ENCODE measurements at places on chromosomes 7 and 10.

DNA sequence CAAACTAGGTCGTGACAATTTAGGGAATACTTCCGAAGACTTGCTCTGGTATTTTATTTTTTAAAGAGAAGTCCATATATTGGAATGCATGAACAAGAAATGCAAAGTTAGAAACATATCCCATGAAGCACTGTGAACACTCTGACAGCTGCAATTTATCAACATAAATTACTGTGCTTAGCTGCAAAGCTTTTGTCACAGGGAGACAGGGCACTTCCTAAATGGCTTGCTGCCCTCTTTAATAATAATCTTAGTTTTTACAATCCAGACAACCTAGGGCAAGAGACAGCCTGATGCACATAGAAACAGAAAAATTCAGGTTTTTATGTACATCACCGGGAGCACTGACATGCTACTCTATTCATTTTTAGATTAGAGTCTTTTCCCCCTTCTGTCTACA lies 78.3 kb upstream of the NOBOX start:
- no peak for DNase-seq

GRCh38 chr10:71349406-71349805 lies 30.3 kb downstream of the SLC29A3 start:
- no peak for DNase-seq

GRCh38 chr10:28280652-28281051 lies 22.2 kb downstream of the MPP7 start:
- DNase-seq = no peak

DNA sequence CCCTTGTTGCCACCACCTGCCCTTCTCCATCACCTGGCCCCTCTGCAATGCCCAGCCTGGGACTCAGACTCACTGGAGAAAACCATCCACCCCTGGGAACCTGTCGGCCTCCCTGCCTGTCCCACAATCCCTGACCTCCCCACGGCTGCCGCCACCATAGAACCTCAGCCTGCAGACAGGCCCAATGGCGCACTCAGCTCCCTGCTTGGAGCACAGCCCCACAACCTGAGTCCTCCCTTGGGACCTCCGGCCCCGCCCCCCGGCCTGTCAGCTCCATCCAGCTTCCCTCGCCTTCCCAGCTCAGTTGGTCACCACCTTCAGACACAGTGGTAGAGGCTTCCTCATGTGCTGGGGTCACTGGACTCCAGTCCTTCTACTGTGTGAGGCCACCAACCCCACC lies 41.1 kb downstream of the PARP12 start:
- no peak for DNase-seq

DNA sequence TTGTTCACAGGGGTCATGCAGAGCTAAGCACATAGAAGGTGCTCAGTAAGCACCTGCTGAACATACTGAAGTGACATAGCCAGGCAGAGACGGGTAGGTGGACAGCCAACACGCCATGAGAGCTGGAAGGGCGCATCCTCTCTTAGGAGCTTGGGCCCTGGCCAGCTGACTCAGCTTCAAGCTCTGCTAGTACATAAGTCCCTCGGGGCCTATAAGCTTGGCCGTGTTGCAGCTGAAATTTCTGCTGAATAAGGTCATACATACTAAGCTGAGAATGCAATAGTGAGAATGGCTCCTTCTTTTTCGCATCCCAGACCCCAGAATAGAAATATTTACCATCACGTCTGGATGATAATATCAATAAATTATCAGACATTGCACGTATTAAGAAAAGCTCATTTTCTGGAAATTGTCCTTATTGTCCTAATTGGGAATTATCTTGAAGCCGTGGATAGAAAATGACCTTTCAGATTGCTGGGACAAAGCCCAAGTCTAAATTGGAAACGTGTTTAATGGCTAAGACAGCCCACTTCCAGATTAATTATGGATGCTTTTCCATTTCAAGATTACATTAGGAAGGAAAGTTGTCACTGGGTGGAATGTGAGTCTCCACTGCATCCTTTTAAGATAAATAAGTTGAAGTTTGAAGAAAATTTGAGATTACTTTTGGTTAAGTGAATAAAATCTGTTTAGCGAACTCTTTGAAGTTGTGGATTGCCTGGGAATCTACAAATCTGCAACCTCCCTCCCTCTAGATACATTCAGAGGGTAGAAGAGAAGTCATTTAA lies 287.1 kb upstream of the C7orf33 start:
- DNase-seq = no peak

DNA sequence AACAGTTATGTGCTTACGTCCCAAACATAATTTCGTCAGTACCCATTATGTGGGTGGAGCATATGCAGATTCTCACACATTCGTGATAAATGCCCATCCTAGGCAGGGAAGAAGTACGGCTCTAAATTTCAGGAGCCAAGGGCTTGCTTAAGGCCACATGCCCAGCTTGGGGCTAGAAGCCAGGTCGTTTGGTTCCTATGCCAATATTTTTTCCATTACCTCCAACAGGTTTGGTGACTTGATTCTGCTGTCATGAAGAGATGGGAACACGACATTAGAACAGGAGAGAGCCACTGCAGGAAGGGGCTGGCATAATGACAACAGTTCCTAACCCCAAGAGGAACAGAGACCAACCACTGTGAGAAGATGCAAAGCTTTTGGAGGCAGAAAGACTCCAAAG lies 85.1 kb downstream of the HIPK2 start:
- DNase-seq = no peak

DNA sequence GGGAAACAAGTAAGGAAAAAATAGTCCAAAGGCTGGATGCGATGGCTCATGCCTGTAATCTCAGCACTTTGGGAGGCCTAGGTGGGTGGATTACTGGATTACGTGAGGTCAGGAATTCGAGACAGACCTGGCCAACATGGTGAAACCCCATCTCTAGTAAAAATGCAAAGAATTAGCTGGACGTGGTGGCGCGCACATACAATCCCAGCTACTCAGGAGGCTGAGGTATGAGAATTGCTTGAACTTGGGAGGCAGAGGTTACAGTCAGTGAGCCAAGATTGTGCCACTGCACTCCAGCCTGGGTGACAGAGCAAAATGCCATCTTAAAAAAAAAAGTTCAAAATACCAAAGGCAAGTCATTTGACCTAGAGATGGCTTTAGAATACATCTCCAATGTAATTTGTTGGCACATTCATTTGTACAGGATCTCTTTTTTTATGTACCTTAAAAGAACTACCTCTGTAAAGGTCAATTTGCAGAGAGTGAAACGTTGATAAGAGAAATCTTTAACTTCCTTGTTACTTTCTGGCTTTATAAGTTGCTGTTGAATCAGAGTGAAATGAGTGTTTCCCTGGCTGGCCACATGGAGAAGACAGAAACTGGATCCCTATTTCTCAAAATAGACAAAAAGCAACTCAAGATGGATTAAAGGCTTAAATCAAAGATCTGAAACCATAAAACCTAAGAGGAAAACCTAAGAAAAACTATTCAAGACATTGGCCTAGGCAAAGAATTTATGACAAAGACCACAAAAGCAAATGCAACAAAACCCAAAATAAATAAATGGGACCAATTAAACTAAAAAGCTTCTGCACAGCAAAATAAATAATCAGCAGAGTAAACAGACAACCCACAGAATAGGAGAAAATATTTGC lies 260.7 kb downstream of the KLF6 start:
- DNase-seq = no peak

- peak; percentile 37 for DNase-seq
These were observed 4.3 kb downstream of the PFKP start for GRCh38 chr10:3071405-3072198.

GRCh38 chr7:149427096-149427680 lies 33.7 kb downstream of the ZNF777 start:
- DNase-seq = no peak

DNA sequence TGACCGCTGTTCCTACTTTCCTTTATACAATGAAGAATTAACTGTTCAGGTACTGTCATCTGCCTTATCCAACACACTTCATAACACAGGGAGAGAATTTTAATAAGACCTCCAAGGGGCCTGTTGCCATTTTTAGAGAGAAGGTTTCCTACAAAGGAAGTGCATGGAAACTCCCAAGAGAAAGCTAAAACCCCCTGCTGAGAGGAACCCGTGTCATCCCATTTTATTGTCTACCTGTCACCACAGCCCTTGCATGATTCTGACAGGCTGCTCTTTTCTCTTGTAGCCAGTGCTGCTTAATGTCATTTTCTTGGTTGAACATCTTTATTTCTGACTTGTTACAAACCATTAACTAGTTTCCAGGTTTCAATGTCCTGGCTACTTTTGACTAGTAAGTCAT lies 98.4 kb downstream of the SNX10 start:
- no peak for DNase-seq

GRCh38 chr7:134724606-134725005 lies 54.8 kb upstream of the CALD1 start:
- DNase-seq = no peak

GRCh38 chr10:118564652-118565051 lies 30.8 kb downstream of the PRLHR start:
- DNase-seq = no peak

DNA sequence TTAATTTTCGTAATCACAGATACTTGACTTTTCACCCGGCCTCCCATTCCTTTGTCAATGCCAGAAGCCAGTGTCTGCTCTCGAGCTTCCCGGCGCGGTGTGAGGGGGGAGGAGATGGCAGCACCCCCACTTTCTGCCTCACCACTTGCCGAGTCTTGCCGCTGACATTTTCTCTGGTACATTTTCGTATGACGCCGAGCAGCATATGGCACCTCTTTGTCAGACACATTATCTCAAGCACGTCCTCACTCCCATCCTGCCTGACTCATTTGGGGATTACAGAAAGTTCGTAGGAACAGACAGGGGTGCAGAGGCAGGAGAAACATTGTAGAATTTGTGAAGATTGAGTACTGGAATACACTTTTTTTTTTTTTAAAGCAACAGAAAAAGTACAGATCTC lies 60.8 kb upstream of the SORCS3 start:
- no peak for DNase-seq

GRCh38 chr10:23966504-23967051 lies 242.4 kb upstream of the KIAA1217 start:
- DNase-seq = no peak

DNA sequence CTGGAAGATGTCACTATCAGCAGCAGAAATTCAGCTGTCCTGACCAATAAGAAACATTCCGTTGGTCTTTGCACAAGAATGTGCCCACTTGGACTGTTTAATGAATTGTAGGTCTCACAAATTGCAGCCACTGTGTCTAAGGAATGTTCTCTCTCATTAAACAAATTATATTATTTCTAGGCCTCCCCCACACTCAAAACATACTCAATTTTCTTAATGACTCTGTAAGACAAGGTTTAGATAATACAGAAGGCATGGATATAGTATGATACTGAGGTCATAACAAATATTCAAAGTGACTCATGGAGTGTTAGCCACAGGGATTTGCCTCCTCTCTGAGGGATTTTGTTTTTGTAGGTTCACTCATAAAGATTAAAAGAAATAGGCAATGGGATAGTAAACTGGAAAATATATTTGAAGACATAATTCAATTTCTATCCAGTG lies 197.5 kb downstream of the PTN start:
- no peak for DNase-seq

GRCh38 chr7:145123502-145123901 lies 287.6 kb upstream of the TPK1 start:
- no peak for DNase-seq

DNA sequence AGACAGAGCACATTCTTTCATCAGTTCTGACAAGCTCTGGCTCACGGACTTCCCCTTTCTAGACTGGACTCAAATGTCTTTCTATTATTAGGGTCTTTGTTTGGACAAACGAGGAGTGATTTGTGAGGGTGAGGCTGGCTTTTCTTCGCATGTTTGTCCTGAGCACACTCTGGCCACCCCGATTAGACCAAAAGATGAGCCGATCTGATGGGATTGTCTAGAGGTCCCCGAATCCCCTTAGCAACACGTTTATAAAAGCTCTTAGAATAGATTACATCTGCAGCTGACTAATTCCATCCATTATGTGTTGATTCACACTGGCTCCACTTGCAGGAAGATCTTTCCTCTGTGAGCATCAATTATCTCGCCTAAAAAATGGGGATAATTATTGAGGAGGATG lies 675.4 kb upstream of the AUTS2 start:
- no peak for DNase-seq
